ENCODE measurements at places on chromosomes 4 and X. TPM values are rescaled to one million over a fixed set of nuclear protein-coding genes. Genes with fewer than 3 reads are reported as not detected.

The LDB2 gene
- 0.35 TPM for total RNA-seq

DNA sequence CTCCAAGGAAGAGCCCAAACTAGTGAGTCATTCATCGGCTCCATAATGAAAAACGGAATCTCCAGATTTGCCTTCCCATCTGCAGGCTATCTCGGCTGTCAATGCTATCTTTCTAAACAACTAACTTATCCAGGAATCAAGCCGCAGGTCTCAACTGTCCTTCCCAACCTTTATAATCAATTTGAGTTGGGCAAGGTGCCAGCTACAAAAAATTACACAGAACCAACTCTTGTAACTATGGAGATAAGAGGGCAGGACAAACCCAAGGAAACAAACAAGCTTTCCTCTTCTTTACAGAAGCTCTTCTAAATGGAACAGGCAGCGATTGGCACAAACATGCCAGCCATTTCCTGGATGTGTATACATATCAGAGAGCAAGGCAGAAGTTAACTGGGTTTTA lies 61.2 kb upstream of the RAI2 start:
- no peak for DNase-seq

The TLR3 gene
- 17.5 TPM for total RNA-seq

The FABP2 gene
- total RNA-seq: under 0.01 TPM

- peak; percentile 37 for DNase-seq
These were observed 445.2 kb downstream of the GRXCR1 start for GRCh38 chr4:43337707-43338106.

The CHRDL1 gene
- total RNA-seq: 39.8 TPM

The MXRA5 gene
- total RNA-seq: 6.0 TPM

All from renal cortical epithelial cell (primary cell).